Fibroblast of pulmonary artery (primary cell): ENCODE measurements at places on chromosomes 7 and 10.

GRCh38 chr7:5774790-5775189 is 6.7 kb downstream of the RNF216 start:
- no peak for DNase-seq

- DNase-seq: no peak
Measured at GRCh38 chr10:85635650-85636049, 730.9 kb downstream of the GRID1 start.

DNA sequence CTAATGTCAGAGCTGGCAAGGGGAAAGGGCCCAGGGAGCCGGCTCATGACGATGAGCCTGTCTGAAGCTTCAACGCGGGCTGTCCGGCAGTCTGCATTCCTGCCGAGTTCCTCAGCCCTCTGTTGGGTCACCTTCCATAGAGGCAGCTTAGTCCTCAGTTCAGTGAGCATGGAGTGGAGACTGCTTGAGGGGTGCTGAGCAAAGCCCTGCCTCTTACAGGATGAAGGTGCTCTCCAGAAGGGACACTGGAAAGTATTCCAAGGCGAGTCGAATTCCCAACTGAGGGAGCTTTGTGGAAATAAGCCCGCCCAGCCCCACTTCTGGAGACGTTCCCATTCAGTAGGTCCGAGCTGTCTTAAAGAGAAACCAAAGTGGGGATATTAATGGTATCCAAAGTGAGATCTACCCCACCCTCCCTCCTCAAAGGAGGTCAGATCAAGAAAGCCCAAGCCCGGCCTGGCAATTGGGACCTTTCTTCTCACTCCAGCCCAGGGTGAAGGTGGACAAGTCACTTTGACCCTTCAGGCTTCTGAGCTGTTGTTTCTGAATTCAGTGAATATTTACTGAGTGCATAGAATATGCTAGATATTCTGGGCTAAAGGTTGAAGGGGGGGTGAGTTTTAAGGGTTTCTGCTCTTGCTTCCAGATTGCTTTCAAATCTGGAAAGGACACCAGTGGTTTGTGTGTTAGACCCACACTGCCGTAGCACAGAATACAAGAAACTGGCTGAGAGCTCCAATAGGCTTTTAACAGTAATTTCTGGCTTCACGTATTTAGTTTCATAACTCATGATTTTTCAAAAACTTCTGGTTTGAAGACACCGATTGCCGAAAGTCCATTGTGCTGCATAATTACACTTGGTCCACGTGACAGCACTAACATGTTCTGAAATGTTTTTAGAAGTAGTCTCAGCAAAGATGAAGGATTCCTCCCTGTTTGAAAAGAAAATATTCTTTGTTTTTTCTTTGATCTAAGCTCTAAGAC is 3.5 kb downstream of the EGFR start:
- DNase-seq: no peak

DNA sequence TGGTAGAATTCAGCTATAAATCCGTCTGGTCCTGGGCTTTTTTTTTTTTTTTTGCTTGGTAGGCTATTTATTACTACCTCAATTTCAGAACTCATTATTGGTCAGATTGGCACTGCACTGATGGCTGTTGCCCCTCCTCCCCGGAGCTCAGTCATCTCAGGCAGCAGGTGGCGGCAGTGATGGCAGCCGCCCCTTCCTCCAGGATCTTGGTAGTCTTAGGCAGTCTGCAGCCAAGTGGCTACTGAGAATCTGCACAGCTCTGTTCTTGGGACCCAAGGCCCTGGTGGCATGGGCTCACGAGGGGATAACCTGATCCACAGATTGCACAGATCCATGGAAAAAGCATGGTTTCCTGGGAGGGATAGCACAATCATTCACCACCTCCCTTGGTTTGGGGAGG is 77.9 kb downstream of the GPR85 start:
- no peak for DNase-seq

- no peak for DNase-seq
Measured at GRCh38 chr7:156989766-156990535, 20.5 kb downstream of the MNX1 start.

GRCh38 chr7:37671876-37672275 is 11.7 kb upstream of the GPR141 start:
- no peak for DNase-seq

GRCh38 chr7:33815336-33815735 is 90.0 kb upstream of the BMPER start:
- DNase-seq: no peak
